ENCODE measurements at places on chromosomes 1 and 21.

DNA sequence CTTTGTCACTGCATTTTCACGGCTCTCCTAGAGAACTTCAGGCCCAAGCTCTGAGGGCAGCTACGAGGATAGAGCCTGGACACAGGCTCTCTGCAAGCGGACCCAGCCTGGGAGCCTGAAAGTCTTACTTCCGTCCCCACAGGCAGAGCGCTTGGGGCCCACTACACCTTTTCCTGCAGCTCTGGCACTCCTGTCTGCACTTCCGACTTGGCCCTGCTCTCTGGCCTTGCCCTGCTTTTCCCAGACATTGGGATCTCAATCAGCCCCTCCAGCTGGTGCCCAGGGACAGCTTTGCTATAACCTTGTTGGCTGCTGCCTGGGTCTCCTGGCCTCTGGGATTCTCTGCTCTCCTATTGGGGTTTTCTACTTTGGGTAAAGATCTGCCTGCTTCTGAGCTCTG, 27.6 kb downstream of the WNT4 start:
- DNase-seq, result no peak

- DNase-seq, result no peak
These were observed 6.6 kb upstream of the STUM start for GRCh38 chr1:226541631-226542622.

GRCh38 chr1:47662068-47662467, 224.2 kb downstream of the FOXD2 start:
- no peak for DNase-seq

DNA sequence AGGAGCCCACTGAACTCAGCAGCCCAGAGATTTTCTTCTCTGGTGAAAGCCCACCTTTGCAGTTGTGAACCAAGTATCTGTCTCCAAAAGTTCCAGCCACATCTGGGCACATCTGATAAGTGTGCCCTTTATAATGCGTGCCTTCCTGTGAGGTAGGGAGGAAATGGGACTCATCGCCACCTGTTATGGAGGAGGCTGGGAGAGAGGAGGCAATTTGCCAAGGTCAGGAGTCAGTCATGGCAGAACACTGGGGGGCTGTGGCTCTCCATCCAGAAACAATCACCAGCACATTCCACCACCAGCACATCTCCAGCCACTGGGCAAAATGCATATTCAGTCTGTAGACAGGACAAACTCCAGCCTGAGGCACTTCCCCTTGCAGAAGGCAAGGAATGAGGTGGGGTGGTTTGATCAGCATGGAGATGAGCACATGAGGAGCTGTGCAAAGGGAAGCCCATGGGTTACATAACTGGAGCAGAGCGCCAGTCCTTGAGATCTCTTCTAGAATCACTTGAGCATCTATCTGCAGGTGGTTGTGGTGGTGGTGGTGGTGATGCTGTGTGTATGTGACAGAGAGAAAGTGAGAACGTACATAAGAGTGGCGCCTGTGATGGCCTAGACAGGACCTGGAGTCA, 15.0 kb upstream of the LEMD1 start:
- DNase-seq, result no peak

GRCh38 chr1:15876357-15877055, 29.0 kb downstream of the SPEN start:
- no peak for DNase-seq

DNA sequence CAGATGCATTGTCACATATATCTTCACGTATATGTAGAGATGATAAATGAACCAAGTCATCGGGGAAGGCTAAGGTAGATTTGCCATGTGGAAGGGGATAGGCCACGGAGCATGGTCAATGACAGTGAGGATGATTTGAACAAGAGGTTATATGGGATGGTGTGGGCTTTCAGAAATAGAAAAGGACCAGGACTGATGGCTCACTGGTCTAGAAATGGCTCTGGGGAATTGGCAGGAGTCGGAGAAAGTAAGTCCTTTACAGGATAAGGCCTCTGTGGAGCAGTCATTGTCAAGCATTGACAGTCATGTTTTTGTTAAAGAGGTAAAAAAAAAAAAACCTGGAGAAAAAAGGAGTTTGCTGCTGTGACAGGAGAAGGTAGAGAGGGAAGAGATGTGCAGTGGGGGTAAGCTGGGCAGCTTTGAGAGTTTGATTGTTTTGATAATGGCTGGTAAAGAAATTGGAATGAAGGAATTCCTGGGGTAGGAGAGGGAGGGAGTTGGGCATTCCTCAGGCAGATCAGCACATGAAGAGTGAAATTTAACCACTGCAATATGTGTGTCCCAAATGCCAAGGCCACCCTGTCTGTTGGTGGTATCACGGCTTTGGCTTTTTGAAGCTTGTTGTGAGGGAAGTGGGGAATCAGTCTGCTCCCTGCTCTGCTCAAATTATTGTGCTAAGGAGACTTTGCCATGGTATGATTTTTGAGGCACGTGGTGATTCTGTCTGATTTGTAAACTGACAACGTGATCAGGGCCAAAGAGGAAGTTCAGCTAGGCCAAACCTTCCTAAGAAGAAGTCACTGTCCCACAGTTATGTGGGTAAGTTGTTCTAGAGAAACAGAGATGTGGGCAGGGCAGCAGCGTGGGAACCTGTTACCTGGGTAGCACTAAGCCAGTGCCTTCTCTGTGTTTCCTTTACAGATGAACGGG, 26.0 kb downstream of the MACF1 start:
- DNase-seq, result peak; percentile 53

- DNase-seq, result no peak
These were observed 29.9 kb downstream of the KRTAP10-1 start for GRCh38 chr21:44510109-44510507.

- DNase-seq, result no peak
These were observed 67.1 kb downstream of the FAAP20 start for GRCh38 chr1:2127187-2128145.

DNA sequence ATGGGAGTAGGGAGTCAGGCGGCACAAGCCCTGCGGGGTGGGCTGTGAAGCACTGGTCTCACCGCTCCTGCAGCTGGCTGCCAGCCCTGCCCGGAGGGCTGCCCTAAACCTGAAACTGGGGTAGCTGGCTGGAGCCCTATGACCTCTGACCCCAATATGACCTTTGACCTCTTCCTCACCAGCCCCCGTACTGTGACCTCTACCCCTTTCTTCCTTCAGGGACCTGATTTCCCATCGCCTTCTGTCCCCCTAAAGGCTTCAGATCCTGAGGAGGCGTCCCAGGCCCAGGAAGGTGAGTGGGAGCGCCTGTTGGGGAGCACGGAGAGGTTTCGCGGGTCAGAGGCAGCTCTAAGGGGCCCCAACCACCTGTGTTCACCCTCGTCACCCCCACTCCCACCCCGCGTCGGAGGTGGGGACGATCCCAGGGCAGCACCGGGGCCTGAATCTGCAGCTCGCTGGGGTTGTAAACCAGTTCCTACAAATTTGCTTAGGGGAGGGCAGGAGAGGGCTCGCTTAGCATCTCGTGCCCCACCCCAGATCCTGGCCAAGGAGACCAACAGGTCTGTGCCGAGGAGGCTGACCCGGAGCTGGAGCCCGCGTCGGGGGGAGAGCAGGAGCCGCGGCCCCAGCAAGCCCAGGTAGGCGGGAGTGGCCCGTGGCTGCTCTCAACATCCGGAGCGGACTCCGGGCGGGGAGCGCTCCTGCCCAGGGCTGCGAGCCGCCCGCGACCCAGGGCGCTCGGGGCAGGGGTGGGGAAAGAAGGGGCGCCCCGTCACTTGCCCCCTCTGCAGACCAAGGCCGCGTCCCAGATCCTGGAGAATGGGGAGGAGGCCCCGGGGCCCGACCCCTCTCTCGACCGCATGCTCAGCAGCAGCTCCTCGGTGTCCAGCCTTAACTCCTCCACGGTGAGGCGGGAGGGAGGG, 7.3 kb downstream of the SYTL1 start:
- DNase-seq, result no peak

DNA sequence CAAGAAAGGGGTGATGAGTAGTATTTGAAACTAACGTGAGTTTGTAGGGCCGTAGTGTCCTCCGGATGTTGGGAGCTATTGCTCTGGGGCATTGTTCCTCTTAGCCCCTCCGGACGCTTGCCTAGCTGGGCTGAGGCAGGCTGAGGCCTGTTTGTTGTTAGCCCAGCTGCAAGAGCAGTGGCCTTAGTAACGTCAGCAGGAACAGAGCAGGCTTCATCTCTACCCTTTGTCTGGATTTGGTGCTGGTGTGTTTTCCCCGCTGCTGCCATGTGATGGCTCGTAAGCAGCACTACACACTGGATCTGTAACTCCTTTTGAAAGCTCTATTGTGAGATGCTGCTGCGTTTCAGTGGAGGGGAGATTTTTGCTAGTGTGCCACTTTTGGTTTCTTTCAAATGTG, 57.6 kb downstream of the DNM3 start:
- no peak for DNase-seq

DNA sequence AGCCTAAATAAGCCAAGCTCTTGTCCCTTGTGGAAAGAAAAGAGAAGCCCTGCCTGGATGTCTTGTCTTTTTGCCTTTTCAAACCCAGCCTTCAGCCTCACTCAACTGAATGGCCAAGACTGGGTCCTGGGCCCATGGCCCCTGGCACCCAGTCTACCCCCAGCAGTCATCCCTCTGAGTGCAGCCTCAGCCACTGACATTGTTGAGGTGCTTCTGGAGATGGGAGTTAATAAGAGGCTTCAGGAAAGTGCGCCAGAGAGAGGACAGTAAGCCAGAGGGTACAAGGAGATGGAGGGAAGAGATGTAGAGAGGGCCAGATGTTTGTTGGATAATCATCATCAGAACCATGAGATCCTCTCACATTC, 6.8 kb downstream of the FNDC5 start:
- DNase-seq, result no peak

GRCh38 chr1:29708796-29709703, 472.7 kb downstream of the PTPRU start:
- DNase-seq, result no peak

GRCh38 chr1:203017061-203017460, 9.2 kb upstream of the PPFIA4 start:
- DNase-seq, result no peak

GRCh38 chr1:212609701-212610574, 1.4 kb downstream of the ATF3 start:
- DNase-seq, result no peak

DNA sequence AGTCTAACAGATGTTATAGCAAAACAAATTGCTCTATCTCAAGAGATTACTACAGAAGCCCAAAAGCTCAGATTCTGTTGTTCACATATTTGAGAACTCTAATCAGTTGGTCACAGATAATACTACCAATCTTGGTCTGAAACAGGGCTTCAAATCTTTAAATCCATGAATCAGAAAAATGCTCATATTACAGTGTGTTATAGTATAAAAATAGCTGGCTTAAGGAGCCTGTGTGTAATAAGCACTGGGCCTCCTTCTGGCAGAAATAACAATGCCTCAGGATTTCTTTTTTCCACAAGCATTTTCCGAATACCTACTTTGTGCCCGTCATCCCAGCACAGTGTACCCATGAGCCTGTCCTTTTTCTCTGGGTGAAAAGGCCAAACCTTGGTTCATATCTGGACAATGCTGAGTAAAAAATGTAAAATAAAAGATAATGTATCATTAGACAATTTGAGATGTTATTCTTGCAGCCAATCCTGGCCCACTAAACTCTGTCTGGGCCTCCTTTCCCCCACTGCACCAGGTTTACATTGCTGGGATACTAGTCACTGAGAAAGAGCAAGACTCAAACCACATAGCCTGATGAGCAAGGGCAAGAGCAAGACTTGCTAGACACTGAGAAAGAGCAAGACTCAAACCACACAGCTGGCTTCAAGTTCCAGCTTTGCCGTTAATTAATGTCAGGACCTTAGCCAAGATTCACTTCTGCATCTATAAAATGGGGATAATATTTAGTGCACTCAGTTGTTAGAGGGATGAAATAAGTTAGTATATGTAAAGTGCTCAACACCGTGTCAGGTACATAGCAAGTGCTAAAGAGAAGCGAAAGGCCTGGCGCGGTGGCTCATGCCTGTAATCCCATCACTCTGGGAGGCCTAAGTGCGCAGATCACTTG, 17.0 kb upstream of the ADAR start:
- DNase-seq, result no peak
